ENCODE measurements at places on chromosomes 2 and 18. TPM values are rescaled to one million over a fixed set of nuclear protein-coding genes. Genes with fewer than 3 reads are reported as not detected.

Gene HOXD11
- not detected for total RNA-seq

Gene SERPINB8
- 4.3 TPM for total RNA-seq

DNA sequence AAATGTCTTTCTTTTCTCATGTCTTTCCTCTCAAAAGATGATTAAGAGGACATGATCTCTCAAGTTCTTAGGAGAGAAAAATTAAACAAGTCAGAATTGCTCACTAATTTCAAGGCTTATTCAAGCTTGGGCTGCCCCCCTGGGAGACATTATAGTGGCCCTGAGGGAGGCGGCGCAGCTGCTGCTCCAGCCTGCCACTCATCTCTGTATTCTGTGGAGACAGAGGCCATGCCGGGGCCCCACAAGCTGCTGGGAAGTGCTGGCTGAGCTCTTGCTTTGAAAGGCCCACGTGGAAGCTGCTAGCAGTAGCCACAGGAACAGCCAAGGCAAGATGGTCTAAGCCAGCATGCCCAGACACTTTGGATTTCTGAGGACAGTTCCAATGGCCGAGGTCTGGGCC lies 267.4 kb downstream of the LNPK start:
- no peak overlapping the region for H3K4me3 ChIP-seq
- no peaks in the 10 kb centered on the region for H3K4me1 ChIP-seq
- peaks cover 1% of the 10 kb centered on the region for H3K27me3 ChIP-seq
- DNase-seq = no peak
- H3K36me3 ChIP-seq = no peaks in the 10 kb centered on the region
- no peak overlapping the region for H3K27ac ChIP-seq

GRCh38 chr18:51120809-51121596 lies 76.5 kb downstream of the MEX3C start:
- DNase-seq = no peak
- no peaks in the 10 kb centered on the region for H3K4me1 ChIP-seq
- H3K4me3 ChIP-seq = no peak overlapping the region
- peaks cover 19% of the 10 kb centered on the region for H3K36me3 ChIP-seq

Gene AMER3
- total RNA-seq = 0.18 TPM

- peaks cover 3% of the 10 kb centered on the region for H3K27me3 ChIP-seq
- H3K4me3 ChIP-seq = no peak overlapping the region
- DNase-seq = no peak
- H3K27ac ChIP-seq = no peak overlapping the region
- H3K36me3 ChIP-seq = no peaks in the 10 kb centered on the region
These were observed 57.1 kb downstream of the TRIB2 start for GRCh38 chr2:12773586-12774394.

DNA sequence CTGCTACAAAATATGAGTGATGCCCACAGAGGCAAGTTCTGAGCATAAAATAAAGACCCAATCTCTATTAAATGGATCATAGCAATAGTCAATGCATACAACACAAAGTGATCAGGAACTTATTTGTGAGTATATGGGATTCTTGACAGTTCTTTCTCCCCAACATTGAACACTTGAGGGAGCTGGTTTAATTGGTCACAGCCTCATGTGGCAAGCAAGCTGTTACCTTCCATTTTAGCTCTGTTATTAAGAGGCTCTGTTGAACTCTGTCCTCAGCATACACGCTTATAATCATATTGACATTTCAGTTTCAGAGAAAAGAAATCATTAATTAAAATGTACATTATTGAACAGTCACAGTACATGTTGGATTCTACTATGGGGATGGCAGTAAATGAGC lies 37.6 kb upstream of the PAX3 start:
- H3K27ac ChIP-seq = no peak overlapping the region
- H3K4me3 ChIP-seq = no peak overlapping the region
- no peak for DNase-seq
- peaks cover 3% of the 10 kb centered on the region for H3K4me1 ChIP-seq
- no peaks in the 10 kb centered on the region for H3K27me3 ChIP-seq

GRCh38 chr2:36902385-36903120 lies 63.8 kb downstream of the STRN start:
- H3K27me3 ChIP-seq = no peaks in the 10 kb centered on the region

Gene C1QL2
- not detected for total RNA-seq

Gene CBLN2
- total RNA-seq = not detected

DNA sequence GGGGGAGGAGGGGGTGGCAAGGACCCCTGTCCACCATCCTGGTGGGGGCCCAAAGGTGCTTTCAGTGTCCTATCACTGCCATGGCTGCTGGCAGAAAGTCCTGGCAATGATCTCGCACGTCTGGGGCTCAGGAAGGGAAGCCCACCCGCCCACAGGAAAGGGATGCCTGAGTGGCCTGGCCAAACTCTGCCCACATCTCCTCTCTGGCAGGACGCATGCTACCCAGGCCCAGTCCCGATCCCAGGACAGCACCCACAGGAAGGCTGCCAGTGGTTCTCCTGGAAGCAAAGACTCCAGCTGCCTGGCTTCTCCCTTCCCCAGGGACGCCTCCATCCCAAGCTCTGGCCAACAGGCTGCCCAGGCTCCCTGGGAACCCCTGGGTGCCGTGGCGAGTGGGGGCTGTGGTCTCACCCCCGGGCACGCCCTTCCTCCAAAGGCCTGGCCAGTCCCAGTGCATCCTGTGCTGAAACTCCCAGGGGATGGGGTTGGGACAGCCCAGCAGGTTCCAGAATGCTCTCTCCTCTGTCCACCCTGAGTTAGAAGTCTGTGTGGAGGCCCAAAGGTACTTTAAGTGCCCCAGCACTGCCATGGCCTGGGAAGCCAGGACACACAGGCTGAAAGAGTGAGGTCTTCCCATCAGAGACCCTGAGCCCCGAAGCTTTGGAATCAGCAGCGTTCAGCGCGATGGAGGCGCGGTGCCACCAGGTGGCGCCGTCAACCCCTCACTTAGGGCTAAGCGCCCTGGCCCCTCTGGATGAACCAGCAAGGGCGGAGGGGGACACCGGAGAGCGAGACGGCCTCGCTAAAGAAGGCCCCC lies 29.8 kb upstream of the TAF1B start:
- H3K4me3 ChIP-seq = no peak overlapping the region
- peaks cover 5% of the 10 kb centered on the region for H3K27me3 ChIP-seq
- H3K4me1 ChIP-seq = peaks cover 6% of the 10 kb centered on the region
- H3K36me3 ChIP-seq = no peaks in the 10 kb centered on the region
- H3K27ac ChIP-seq = no peak overlapping the region

All from endothelial cell (in vitro differentiated cells).